NCI-H2081 treated with DMSO at 0.1 percent for 48 hours (cell line): ENCODE measurements at places on chromosomes 5 and 9.

- DNase-seq, result no peak
These were observed at the start of gene VAV2 for GRCh38 chr9:133991964-133992779. Gene VAV2 (minus strand): TSS chr9:133992324. CDS start chr9:133992278, 46 bp downstream.

- DNase-seq, result no peak
These were observed 36.2 kb upstream of the CKS2 start for GRCh38 chr9:89274838-89275237.

- no peak for DNase-seq
These were observed 96.5 kb upstream of the SMARCA2 start for GRCh38 chr9:1918622-1919021.

DNA sequence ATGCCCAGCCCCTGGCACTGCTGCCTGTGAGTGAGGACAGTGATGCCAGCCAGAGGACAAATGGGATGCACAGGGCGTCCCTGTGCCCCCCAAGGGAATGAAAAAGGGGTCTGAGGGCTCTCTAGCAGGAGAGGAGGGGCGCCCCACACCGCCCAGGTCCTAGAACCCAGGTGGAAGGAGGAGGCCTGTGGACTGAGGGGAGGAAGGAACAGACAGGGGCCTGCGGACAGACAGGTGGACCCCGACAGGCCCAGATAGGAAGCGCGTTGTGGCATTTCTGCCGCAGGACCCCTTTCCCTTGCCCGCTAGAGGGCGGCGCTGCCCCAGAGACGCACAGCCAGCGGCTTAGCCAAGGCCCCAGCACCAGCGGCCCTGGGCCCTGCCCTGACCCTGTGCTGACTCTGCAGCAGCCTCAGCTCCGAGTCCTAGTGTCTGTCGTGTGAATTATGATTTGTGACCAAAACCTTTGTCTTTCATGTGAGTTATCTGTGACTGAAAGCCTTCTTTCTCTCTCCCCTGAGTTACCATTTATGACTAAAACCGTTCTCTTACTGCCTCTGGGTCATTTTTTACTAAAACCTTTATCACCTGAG is 30.7 kb downstream of the TRIP13 start:
- DNase-seq, result peak; percentile 14

- no peak for DNase-seq
These were observed 31.7 kb upstream of the MINAR2 start for GRCh38 chr5:129716235-129716634.

DNA sequence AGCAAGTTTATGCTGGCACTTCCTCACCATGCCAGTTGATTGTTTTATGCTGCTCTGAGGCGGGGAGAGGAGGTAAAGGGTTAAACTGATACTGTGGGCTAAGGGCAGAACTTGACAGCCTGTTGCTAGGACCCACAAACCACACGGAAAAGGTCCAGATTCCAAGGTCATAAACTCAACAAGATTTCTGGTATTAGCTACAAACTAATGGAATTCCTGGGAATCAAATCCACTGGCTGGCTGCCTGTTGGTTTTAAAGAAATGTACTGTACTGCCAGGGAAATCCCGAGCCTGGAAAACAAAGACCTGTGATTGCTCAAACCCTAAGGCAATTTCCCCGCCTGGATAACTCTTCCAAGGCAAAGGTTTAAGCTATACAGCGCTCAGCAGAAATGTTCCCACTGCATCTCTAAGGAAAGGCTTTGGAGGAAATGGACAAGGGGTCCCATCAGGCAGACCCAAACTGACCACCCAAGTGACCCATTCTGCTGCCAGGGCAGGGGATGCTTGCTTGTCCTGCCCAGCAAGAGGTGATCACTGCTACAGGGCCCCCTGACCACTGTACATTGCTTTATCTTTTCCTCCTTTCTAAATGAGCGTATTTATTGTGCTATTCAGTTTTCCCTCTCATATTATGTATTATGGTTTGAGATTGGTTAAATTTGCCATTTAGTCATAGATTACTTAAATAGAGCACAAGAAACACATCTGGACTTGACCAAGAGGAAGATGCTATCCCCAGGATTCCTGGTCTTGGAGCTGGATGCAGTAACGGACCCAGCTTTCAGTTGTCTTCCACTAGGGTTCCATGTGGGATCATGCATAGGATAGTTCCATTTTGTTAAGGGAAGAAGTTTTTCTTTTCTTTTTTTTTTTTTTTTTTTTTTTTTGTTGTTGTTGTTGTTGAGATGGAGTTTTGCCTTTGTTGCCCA is 124.3 kb downstream of the SUSD1 start:
- DNase-seq, result no peak

- DNase-seq, result no peak
These were observed 558.4 kb downstream of the BNC2 start for GRCh38 chr9:16312116-16312515.
